Stimulated activated CD4-positive, alpha-beta T cell treated with anti-CD3 and anti-CD28 coated beads, Interleukin-2, amount 100 ng/mL, for 24 hours (primary cell): ENCODE measurements at places on chromosomes 2 and 18.
A peak's percentile ranks its signal among the peaks of the same experiment; 100 is the strongest.

GRCh38 chr2:37775908-37776250 is 104.4 kb upstream of the CDC42EP3 start:
- no peak for DNase-seq

- DNase-seq, result no peak
These were observed 40.0 kb downstream of the BCL2L11 start for GRCh38 chr2:111160758-111161157.

GRCh38 chr18:10354241-10354811 is 100.1 kb upstream of the APCDD1 start:
- no peak for DNase-seq

DNA sequence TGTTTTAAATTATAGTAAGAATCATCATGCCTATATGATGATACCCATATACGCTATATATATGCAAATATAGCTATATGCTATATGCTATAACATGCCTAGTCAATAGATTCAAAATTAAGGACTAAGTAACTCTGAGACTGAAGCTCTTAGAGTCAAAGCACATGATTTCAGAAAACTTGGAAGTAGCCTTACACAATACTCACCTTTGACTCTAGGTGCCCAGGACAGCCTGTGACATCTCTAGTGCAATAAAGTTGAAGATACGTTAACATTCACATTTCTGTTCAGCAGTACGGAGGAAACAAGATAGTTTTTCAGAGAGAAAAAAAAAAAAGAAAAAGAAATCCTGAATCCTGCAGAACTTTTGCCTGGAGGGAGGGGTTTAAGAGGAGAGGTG is 149.7 kb upstream of the PIK3C3 start:
- DNase-seq, result no peak

DNA sequence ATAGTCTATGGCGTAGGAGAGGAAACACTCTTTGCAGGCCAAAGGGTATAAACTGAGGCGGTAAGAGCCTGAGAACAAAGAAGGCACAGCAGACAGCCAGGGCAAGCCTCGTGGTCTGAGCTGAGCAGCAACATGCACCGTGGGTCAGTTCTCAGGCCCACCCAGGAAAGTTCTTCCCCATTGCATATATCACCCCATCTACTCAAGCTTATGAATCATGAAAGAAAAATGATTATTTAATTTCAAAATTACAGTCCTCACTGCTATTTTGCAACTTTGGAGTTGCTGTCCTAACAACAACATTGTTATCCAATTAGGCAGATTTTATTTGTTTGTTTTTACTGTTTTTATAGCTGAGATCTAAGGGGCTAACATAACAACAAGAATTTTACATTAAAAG is 54.7 kb upstream of the RIOK3 start:
- no peak for DNase-seq

DNA sequence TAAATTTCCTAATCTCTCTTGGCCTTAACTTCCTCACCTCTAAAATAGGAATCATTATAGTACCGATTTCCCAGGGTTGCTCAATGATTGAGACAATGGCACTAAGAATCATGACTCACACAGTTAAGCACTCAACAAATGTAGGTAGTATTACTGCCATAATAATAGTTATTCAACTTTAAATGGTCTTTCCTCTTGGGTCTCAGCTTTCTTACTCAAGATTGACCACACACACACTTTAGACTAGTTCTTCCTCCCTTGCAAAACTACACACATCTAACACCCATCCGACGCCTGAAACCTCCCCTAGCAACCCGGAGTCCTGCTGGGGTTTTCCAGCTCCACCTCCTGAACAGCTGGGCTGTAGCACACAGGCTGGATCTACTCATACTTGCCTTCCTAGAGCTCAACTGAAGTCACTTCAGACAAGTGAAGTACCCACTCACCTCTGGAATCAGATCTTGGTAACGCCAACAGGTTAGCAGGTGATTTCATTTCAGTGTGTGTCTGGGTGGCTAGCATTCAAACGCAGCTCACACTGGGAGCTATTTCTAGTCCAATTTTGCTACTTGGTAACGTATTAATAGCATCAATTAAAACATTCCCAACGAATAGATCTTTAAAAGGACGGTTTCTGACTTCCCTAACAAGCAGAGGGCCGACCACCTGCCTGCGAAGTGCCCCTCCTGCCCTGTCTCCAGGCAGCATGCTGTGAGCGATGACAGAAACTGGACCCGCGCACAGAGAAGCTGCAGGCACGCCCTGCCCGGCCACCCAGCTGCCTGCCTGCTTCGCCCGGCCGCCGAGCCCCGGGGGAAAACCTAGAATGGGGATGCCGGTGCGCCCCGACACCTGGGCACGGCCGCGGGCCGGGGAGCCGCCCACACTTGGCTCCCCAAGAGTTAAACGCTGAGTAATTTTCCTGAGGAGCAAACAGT is 1.1 kb downstream of the UXS1 start:
- DNase-seq, result peak; percentile 62

DNA sequence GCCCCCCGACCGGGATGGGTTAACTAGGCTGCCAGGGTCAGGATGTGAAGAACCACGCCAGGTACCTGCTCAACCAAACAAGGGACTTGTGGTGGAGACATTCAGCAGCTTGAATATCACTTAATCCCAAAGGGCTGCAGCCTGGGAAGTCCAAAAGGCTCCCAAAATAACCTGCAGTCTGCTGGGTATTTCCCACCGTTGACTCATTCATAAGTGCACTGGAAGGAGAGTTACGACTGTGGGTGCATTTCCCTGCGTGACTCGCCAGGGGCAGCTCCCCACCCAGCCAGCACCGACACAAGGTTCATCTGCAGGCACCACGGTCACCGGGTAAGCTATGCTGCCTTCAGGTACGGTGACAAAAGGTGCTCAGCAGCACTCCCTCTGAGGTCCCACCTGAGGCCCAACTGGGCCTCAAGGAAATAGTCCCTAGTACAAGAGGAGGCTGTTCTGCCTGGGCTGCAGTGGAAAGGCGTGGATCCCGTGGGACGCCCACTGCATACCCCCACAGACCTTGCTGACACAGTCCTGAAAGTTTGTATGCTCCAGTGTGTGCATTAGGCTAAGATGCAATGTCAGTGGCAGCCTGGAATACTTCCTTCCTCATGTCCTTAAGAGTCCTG is 86.5 kb downstream of the UXS1 start:
- peak; percentile 50 for DNase-seq

GRCh38 chr2:10868465-10869314 is 43.0 kb upstream of the KCNF1 start:
- DNase-seq, result no peak

- no peak for DNase-seq
These were observed 54.4 kb downstream of the VAPA start for GRCh38 chr18:9968081-9968848.

GRCh38 chr18:3529077-3529476 is 79.1 kb downstream of the TGIF1 start:
- DNase-seq, result no peak

GRCh38 chr2:173008786-173009185 is 66.9 kb upstream of the MAP3K20 start:
- no peak for DNase-seq

DNA sequence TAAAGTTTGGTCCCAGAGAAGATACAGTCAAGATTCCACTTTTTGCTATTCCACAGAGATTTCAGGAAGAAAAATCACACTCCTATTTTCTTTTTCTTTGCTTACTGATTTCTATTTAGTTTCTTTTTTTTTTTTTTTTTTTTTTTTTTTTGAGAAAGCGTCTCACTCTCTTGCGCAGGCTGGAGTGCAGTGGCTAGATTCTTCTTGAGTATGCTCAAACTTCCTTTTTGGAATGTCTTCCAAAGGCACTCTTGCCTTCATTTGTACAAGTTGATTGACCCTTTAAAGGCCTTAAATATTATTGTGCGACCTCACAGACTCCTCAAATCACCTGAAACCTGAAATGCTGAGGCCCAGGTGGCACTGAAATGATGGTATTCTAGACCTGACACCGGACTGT is 9.6 kb downstream of the SCN1A start:
- no peak for DNase-seq

- no peak for DNase-seq
These were observed 766.4 kb upstream of the ID2 start for GRCh38 chr2:7915302-7916091.

DNA sequence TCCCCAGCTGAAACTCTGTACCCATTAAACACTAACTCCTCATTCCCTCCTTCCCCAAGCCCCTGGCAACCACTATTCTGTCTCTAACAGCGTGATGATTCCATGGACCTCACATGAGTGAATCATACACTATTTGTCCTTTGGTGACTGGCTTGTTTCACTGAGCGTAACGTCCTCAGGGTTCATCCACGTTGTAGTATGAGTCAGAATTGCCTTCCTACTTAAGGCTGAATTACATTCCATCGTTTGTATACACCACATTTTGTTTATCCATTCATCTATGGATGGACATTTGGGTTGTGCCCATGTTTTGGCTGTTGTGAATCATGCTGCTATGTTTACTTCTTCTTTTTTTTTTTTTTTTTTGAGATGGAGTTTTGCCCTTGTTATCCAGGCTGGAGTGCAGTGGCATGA is 19.6 kb upstream of the CABLES1 start:
- DNase-seq, result no peak

GRCh38 chr18:74334242-74334893 is 18.7 kb downstream of the C18orf63 start:
- no peak for DNase-seq

GRCh38 chr2:18971628-18972027 is 382.3 kb upstream of the NT5C1B start:
- no peak for DNase-seq

- DNase-seq, result no peak
These were observed 256.3 kb downstream of the SRBD1 start for GRCh38 chr2:45354776-45355175.

DNA sequence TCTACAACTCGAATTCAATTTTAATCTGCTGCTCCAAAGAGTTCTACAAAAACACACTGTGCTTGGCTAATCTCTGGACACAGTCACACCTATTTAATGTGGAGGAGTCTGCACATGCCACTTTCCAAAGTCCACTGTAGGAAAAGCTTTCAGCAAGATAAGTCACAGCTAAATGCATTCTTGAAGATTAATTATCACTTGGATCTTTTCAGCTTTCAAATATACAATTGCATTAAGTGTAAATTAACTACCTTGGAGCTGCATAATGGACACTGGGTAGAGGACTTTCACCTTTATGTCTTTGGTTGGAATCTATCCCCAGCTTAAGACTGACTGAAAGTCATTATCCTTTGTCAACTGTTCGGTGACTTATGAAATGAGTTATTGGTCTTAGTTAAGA is 565.1 kb downstream of the PIK3C3 start:
- no peak for DNase-seq

DNA sequence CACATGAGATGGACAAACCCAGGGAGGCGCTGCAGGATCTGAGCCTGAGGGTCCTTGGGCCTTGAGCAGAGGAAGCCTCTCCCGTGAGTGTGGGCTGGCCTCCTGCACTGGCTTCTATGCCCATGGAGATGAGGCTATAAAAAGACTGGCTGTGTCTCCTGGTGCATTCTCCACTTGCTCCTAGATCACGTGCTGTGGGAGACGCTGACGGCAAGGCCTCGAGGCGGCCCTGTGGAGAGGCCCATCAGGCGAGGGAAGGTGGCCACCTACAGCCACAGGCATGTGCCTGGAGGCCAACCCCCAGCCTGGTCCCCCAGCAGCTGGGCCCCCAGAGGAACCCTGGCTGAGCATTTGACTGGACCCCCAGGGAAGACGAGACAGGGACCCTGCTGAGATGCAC is 198.9 kb downstream of the TWIST2 start:
- DNase-seq, result no peak

- no peak for DNase-seq
These were observed 84.3 kb downstream of the RAPGEF4 start for GRCh38 chr2:172819943-172820342.

GRCh38 chr2:41116106-41116797 is 664.4 kb upstream of the SLC8A1 start:
- no peak for DNase-seq

- no peak for DNase-seq
These were observed 115.7 kb upstream of the LRATD1 start for GRCh38 chr2:14516844-14517243.

DNA sequence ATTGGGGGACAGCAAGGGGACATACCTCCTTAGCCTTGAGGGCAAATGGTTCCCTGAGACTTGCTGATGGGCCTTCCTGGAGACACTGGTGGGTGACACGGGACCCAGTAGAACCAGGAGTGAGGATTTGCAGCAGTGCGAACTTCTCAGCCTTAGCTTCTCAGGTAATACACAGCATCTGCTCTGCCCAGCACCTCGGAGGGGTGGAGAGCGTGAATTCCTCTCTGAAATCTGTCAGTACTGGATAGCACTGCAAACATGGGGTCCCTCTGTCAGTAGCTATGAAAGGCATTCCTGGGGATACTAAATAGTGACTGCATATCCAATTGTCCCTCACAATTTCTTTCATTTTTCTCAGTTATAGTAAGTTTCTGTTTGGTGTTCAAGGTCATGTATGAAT is 151.7 kb downstream of the GBX2 start:
- DNase-seq, result no peak

DNA sequence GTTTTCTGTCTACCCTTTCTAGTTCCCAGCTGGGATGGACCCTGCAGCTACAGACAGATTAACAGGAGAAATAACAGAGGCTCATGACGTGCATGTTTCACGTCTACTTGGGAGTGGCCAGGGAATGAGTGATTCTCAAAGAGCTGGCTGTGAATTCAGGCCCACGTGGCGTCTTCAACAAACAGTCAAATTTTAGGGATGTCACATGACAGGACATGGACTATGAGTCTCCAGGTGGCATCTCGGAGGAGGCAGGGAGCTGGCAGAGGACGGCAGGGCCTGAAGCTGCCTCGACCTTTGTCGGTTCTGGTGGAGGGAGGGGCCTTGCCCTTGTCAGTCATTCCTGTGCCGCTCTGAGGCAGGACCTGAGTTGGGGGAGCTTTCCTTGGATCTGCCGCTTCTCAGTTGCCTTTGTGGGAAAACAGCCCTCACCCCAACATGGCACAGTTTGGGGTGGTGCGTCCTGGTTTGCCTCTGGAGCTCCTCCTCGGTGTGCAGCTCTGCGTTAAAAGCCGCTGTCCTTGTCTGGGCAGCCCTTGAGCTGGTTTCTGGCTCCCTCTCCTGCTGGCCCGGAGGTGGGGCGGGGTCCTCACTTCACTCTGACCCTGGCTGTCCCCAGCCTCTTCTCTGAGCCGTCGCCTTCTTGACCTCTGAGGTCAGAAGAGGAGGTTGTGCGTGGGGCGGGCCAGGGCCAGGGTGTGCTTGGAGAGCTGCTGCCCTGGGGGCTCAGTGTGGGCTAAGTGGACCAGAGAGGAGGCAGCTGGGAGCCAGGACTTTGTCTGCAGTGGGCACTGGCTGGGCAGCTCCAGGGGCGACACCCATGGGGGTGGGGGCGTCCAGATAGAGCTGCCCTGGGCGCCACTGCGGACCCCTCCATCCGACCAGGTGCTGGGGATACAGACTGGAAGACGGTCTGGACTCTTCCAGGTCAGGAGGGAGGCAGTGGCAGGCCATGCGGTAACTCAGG is 12.1 kb upstream of the GAL3ST2 start:
- no peak for DNase-seq
